ENCODE measurements at places on chromosomes 3 and 15.
A peak's percentile ranks its signal among the peaks of the same experiment; 100 is the strongest.

- peak; percentile 3 for DNase-seq
Observed at GRCh38 chr3:144031938-144032337, 60.3 kb downstream of the DIPK2A start.

DNA sequence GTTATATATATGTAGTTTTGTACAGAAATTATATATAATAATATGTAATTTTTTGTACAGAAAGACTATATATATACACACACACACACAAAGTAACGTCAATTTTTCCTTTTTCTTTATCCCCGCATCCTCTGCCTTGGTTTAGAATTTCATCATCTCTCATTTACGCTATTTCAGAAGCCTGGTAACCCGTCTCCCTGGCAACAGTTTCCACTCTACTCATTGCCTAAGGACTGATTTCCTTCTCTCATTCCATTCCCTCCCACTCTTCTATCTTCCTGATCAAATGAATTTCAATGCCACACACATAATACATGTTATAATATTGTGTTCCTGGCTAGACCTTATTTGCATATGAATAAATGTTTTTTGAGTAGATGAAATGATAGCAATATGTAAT, 47.8 kb upstream of the NDN start:
- DNase-seq, result no peak

DNA sequence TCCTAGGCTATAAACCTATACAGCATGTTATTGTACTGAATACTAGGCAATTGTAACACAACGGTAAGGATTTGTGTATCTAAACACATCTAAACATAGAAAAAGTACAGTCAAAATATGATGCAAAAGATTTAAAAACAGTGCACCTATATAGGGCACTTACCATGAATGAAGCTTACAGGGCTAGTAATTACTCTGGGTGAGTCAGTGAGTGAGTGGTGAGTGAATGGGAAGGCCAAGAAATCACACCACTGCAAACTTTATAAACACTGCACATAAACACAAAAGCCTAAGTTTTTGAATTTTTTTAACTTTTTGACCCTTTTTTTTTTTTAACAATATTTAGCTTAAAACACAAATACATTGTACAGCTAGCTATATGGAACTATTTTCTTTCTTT, 204.7 kb upstream of the CTNNB1 start:
- DNase-seq, result no peak

DNA sequence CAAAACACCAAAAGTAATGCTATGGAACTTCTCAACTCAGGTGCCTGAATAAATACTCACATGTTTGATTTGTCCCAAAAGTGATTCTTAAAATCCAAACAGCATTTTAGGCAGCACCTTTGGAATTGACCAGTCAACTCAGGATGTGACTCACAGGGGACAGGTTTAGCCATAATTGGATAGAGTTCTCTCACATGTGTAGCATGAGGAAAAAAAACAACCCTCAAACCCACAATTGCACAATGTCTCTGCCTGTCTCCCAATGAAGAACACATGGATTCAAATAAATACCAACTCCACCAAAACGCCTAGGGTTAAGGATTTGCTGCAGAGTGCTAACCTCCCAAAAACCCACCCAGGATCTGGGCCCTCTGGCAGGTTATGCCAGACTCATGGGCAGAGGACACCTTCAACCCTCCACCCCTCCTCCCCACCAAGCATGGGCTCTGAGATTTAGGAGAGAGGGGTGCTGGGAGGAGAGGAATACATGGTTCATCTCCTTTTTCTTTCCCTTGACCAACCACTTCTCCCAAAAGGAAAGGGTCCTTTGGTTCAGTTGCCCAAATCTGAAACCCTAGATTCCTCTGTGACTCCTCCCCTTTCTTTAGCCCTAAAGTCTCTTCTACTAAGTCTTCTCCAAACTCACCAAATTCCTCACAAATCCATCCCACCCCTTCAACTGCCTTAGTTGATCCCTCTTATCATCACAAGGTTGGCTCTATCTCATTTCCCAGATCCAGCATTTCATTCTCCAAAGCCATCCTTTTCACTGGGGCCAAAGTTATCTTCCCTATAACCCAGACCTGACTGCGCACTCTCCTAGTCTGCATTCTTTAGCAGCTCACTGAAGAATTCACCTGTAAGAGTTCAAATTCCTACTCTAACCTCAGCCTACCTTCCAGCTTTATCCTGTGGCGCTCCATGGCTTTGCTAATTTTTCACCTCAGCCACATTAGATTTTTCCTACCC, 7.7 kb downstream of the RYK start:
- DNase-seq, result no peak

GRCh38 chr3:102129760-102130608, 280.7 kb downstream of the NFKBIZ start:
- no peak for DNase-seq

- no peak for DNase-seq
Observed at GRCh38 chr3:161969867-161970266, 473.3 kb downstream of the OTOL1 start.

- DNase-seq, result no peak
Observed at GRCh38 chr3:148366743-148367410, 330.8 kb upstream of the AGTR1 start.

- DNase-seq, result no peak
Observed at GRCh38 chr3:147215660-147216059, 190.7 kb downstream of the ZIC4 start.

GRCh38 chr3:132317229-132317948, at the start of gene ACP3:
TSS of gene ACP3 (plus strand) at chr3:132317407. CDS start at chr3:132317457, 50 bp downstream.
- peak; percentile 31 for DNase-seq

- DNase-seq, result no peak
Observed at GRCh38 chr15:57298843-57299550, 77.3 kb upstream of the CGNL1 start.

DNA sequence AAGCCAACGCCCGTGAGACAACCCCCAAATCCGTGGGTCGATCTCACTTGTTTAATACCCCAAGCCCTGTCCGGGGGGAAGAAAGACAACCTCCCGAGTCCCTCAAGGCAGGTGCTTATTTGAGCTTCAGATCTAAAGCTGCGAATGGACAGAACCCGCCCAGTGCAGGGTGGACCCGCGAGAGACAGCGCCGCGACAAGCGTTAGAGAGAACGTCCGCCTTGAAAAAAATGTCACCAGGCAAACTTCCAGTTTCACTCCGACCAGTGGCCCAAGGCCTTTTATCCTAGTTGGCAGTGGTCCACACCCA, 740 bp upstream of the OXSR1 start:
- DNase-seq, result no peak

DNA sequence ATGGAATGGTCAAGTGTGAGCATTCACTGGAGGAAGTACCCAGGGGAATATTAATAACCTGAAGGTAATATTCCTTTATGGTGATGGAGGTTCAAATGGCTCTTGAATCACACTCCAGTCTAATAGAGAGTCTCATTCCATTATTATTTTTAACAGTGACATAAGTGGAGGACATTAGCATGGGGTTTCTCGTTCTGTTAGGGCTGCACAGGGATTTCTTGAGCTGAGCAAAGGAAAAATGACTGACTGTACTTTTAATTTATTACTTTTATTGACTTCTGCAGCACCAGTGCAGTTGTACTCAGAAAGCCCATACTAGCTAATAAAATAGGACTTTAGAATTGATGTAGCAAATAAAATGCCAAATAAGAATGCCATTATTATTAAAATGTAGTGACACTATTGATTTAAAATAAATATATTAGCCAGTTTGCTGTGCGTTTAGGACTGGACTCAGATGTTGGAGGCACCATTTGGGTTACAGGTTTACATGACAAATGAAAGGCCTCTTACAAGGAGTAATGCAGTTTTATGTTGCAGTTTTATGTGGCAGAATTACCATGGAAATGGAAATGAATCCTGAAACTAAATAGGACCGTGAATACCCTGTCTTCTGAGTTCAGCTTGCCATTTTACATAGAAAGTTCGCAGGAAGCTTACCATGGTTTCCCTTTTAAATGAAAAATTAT, 705.1 kb upstream of the GRM7 start:
- DNase-seq, result no peak

DNA sequence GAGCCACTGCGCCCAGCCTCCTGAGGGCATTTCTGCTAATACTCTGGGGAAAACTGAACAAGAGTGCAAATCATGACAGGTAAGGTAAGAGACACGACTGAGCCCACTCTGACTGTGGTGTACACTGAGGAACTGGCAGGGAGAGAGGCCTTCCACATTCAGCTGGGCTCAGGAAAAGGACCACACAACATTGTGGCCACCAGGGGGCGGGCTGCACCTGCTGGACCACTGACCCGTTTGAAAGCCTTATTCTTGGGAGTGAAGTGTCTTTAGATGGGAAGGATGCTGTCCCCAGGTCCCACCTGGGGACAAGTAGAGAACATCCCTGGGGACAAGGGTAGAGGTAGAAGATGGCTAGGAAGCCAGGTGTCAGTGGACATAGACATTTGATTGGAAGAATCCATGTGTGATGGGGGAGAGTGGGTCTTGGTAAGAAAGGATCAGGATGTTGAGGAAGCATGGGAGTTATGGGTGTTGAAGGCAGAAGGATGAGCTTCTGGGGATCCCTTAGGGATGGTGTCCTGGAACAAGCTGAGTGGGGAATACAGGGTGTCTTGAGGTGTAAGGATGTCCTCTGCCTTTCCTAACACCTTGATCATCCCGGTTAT, 6.2 kb upstream of the CTDSPL start:
- peak; percentile 85 for DNase-seq

DNA sequence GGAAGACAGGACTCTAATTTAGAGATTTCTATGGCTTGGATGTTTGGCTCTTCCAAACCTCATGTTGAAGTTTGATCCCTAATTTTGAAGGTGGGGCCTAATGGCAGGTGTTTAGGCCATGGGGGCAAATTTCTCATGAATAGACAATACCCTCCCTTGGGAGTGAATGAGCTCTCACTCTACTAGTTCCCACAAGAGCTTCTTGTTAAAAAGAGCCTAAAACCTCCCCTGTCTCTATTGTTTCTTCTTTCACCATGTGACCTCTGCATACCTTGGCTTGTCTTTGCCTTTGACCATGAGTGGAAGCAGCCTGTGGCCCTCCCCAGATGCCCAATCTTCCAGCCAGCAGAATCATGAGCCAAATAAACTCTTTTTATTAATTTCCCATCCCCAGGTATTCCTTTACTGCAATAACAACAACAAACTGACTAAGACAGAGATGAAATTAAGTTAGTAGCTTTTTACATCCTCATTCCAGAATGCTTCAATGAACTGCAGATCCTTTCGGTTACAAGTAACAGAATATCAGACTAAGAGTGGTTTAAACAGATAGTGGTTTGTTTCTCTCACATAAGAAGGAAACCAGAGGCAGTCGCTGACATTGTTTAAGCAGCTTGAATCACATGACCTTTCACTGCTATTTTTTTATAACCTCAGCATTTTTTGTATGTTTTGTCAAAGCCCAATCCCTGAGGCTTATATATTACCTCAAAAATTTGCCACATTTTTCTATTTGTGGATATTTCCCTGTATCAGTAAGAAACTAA, 1013.3 kb upstream of the SEMA6D start:
- DNase-seq, result no peak

DNA sequence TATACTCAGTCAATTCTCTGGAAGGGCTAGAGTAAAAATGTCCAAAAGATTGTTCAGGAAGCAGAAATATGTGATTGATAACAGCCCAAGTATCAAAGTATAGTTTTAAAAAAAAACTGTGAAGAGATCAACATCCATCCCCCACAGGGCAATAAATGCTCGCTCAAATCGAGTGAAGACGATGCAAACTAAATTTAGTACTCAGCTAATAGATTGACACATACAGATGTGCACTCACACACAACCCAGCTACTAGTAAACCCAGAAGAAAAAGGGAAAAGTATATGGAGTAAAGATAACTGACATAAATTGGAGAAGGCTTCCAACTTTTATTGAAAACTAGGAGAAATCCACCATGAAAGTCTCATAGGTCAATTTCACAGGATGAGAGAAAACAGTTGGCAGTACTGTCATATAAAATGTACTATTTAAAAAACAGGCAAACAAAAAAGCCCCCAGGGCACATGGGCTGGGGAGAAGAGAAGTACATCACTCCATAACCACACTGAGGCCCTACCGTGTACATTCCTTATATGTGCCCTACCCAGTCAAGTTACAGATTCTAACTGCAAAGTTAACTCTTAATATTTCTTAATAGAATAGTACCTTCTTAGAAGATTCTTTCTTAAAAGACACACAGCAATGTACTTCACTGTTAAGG, 125.7 kb downstream of the TBL1XR1 start:
- no peak for DNase-seq

- no peak for DNase-seq
Observed at GRCh38 chr3:134911586-134912548, 116.8 kb downstream of the EPHB1 start.

DNA sequence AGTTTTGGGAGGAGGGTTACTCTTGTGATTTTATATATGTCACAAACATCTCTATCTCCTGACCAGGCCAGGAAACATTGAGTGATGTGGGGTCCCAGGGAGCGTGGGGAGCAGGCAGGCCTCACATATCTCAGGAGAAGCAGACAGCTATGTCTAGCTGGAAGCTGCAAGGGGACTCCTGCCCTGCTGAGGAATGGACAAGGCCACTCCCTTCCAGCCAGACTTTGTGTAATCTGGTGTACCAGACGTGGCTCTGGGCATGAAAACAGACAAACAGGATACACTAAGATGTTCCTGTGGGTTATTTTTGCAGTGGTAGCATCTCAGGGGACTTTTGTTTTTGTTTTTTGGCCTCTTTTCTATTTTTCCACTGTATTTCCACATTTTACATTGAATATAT, 23.2 kb downstream of the CYP8B1 start:
- DNase-seq, result no peak

GRCh38 chr3:113261063-113261625, 49.8 kb downstream of the BOC start:
- DNase-seq, result no peak

GRCh38 chr15:69144530-69144929, 15.9 kb upstream of the GLCE start:
- DNase-seq, result no peak

DNA sequence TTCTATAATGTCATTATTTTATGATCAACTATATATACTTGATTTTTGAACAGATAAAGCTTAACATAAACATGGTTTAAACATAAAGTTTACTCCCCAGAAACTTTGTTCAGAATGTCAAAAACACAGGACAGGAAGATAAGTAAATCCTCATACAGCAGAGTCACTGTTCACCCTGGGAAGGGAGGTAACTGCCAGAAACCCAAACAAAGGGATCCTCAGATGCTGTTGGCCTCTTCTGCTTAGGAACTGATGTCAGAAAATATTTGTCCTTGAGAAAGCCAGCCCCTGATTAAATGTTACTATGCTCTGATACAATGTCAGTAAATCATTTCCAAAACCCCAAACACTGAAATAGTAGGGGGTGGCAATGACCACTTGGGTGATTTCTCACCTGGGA, 185.3 kb downstream of the TJP1 start:
- DNase-seq, result no peak

GRCh38 chr3:132006605-132007204, 28.1 kb downstream of the CPNE4 start:
- peak; percentile 58 for DNase-seq

GRCh38 chr3:52872245-52872644, 25.1 kb downstream of the STIMATE start:
- no peak for DNase-seq

GRCh38 chr3:136457793-136458192, 207.7 kb downstream of the PCCB start:
- no peak for DNase-seq

- DNase-seq, result peak; percentile 50
Observed at GRCh38 chr3:48039487-48040190, 23.4 kb upstream of the MAP4 start.
